ENCODE measurements at places on chromosomes 3 and 15.
A peak's percentile ranks its signal among the peaks of the same experiment; 100 is the strongest.

DNA sequence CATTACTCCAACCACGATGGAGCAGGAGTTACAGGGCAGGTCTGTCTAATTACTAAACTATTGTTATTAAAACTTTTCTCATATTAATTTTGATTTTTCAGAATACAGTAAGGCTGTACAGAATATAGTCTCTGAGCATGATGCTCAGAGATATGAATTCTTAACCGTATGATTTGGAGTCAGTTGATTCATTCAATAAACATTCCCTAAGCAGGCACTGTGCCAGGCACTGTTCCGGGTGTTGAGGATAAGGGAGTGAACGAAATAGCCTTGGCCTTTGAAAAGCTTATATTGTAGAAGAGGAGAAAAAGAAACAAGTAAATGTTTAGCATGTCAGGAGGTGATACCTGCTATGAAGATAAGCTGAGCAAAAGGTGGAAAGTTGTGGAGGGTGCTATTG, 187.3 kb downstream of the KCNAB1 start:
- DNase-seq = no peak

- peak; percentile 45 for DNase-seq
Measured at GRCh38 chr3:13879946-13880810, at the start of gene WNT7A. Gene WNT7A (minus strand): TSS chr3:13880071. CDS start chr3:13879816, 255 bp downstream.

DNA sequence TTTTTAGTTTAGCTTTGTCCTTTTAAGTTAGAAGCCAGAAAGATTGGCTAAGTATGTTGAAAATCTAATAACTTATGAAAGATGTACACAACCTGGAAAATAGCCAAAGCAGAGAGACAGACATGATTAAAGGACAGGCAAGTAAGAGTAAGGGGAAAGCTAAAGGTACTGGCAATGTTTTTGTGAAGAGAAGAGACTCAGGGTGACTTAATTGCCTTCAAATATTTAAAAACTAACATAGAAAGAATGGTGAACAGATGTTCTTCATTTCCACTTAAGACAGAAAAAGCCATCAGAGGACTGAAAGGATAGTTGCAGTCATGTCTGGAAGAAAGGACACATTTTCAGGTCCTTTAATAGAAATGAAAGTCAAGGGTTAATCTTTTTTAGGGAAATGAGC, 68.8 kb downstream of the ZNF385D start:
- no peak for DNase-seq

DNA sequence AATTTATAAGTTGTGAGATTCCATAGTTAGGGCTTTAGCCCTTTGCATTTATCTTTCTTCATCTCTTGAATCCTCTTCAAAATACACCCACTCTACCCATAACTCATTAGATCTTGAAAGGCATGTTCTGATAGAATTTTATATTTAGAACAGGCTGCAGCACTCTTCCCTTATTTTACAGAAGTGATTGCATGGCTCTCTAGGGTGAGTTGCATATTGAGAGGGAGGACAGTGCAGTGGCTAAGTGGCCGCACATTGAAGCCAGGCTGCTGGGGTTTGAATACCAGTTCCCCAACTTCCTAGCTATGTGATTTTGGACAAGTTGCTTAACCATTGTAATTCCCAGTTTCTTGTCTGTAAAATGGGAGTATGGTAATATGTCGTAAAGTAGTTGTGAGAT, 2.5 kb downstream of the CD86 start:
- DNase-seq = no peak

- DNase-seq = no peak
Measured at GRCh38 chr15:98737159-98737558, 88.8 kb downstream of the IGF1R start.

DNA sequence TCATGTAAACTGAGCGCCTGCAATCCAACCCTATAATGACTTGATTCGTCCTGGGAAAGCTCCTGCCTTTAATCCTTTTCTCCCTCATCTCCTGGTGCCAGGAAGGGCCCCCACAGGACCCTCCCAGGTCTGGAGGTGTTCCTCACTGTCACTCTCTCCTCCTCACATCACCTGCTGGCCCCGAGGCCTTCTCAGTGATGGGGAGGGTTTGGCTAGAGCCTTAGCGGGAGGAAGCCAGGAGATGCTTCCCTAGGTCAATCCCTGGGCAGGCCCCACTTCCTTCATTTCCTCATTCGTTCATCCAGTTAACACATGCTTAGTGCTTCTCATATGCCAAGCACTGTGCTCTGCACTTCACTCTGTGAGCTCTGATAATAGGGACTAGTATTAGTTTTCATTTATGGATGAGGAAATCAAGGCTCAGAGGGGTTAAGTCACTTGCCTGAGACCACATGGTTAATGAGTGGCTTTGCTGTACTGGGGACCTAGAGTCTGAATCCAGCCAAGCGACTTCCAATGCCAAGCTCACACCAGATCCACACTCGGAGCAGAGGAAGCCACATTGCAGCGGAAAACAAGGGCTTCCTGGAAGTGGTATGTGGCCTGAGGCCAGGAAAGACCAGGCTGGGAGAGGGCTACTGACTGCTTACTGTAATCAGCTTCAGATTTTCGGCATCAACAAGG, 50.3 kb upstream of the CHRNB4 start:
- DNase-seq = no peak

GRCh38 chr15:70424937-70425411, 327.3 kb upstream of the TLE3 start:
- no peak for DNase-seq

DNA sequence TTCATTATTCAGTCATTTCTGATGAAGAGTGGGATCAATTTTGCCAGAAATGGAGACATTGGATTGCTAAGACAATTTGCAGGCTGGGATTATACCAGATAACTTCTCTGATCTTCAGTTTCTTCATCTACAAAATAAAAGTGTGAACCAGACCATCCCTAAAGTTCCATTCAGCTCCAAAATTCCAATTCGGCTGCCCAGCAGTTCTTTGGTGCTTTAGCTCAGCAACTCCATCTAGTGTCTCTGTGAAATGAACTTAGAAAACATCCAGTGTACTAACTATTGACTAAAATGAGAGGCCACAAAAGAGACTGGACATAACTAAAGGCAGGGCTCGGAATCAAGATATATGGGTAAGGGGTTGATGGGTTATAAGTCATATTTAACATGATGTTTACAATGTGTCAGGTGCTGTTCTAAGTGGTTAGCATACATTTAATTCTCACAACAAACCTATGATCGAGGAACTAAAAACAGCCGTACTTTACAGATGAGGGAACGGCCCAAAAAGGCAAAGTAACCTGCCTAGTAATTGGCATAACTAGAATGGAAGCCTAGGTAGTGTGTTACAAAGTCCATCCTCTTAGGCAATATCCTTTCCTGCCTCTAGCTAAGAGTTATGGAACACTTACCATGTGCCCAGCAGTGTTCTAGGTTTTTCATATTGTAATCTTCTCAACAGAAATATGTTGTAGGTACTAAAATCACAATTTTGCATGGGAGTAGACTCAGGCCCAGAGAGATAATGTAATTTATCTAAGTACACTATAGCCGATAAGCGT, 17.0 kb downstream of the THAP10 start:
- no peak for DNase-seq

DNA sequence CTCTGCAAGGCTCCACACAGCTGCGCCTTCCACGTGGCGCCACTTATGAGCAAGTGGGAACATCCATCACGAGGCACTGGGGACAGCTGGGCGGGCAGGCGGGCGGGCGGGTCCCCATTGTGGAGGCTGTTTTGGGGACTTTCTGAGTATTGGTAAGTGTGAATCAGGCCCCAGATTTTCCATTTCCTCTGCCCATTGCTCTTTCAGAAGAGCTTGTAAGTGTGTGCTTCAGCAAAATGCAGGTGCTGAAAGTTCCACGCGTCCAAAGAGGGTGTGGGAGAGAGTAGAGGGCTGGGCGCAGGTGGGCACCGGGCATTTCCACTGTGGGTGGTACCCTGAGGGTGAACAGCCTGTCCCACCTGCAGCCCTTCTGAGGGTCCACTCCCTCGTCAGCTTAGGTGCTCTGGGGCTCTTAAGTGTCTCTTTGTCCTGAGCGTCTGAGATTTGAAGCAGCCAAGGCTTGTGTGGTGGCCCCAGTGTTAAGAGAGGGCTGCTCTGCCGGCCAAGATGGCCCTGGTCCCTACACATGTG, 177.1 kb downstream of the RPLP1 start:
- DNase-seq = no peak

DNA sequence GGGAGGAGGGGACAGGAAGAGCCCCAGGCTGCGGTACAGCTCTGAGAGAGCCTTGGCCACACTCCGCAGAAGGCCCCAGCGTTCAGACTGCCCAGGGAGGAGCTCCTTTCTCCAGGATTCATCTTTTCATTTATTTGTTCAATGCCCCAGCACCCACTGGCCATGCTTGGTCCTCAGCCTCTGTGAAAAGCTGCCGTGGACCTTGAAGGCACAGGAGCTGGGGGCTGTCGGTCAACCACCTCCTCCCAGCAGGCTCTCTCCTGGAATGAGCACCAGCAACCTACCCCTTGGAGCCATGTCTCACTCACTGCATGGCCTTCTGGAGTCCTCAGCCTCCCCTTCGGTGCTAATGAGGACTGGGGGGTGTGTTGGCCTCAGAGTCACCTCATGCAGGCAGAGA, 21.6 kb upstream of the PRR23E start:
- no peak for DNase-seq

GRCh38 chr15:63381301-63382204, at the start of gene CA12:
Gene CA12 (minus strand): TSS chr15:63381846. CDS start chr15:63381720, 126 bp downstream.
- no peak for DNase-seq

GRCh38 chr15:64857421-64857820, 15.7 kb downstream of the PLEKHO2 start:
- no peak for DNase-seq

DNA sequence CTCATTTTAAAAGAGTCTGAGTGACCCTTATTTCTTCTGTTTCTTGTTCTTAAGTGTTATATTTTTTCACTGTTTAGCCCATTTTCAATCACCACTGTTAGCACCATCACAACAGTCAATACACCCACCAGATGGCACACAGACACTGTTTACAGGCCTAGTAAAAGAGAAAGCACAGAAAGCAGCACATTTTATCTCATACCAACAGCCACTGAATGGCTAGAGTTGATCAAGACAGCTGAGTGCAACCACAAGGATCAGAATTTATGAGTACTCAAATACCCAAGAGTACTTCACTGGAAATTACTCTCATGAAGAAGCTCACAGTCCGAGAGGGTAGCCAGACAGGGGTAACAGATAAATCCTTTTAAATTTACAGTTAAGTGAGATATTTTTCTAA, 127.0 kb downstream of the TFDP2 start:
- DNase-seq = no peak

- no peak for DNase-seq
Measured at GRCh38 chr15:73865904-73866303, 7.5 kb upstream of the TBC1D21 start.

- DNase-seq = no peak
Measured at GRCh38 chr3:150303768-150304167, 104.3 kb upstream of the TSC22D2 start.

DNA sequence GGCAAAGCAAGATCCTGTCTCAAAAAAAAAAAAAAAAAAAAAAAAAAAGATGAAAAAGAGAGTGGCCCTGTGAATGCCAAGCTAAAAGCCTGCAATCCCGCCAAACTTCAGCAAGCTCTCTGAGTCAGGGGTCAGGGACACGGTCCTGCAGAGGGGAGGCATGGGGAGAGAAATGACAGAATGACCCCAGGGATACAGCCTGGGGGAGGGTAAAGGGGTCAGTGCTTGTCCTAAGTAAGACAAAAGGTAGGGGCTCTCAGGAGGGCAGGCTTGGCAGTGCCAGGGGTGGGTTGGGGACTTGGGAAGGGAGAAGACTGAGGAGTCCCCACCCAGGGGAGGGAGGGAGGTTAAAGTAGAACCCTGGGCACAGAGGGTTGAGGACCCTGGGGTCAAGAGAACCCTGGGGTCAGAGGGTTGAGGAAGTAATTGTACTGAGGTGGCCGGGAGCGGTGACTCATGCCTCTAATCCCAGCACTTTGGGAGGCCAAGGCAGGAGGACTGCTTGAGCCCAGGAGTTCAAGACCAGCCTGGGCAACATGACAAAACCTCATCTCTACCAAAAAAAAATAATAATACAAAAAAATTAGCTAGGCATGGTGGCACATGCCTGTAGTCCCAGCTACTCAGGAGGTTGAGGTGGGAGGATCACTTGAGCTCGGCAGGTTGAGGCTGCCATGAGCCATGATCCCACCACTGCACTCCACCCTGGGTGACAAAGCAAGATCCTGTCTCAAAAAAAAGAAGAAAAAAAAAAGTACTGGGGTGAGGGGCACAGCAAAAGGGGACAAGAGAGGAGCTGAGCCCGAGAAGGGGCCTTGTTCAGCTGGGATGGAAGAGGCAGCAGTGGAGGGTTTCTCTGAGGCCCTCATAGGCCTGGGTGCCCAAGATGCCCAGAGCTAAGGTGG, 5.2 kb upstream of the SEMA3B start:
- DNase-seq = no peak

GRCh38 chr15:98398886-98399285, 249.5 kb upstream of the IGF1R start:
- DNase-seq = no peak
